ENCODE measurements at places on chromosomes 3 and 15. TPM values are rescaled to one million over a fixed set of nuclear protein-coding genes. Genes with fewer than 3 reads are reported as not detected.

ATP8B4 gene
- not detected for total RNA-seq

ABHD5 gene
- total RNA-seq, result 10.7 TPM

LEKR1 gene
- 0.49 TPM for total RNA-seq

CD80 gene
- not detected for total RNA-seq

CPLX3 gene
- not detected for total RNA-seq

SI gene
- total RNA-seq, result not detected

CELF6 gene
- total RNA-seq, result not detected

NANOGP8 gene
- not detected for total RNA-seq

BNC1 gene
- 0.49 TPM for total RNA-seq

FAN1 gene
- 7.1 TPM for total RNA-seq

DNAJB8 gene
- total RNA-seq, result not detected

TICRR gene
- total RNA-seq, result 5.0 TPM

Data from bladder microvascular endothelial cell (primary cell).